AG10803 (cell line): ENCODE measurements at places on chromosomes 7 and 10.

- peak; percentile 18 for DNase-seq
Observed at GRCh38 chr10:133156674-133157579, 3.1 kb upstream of the KNDC1 start.

DNA sequence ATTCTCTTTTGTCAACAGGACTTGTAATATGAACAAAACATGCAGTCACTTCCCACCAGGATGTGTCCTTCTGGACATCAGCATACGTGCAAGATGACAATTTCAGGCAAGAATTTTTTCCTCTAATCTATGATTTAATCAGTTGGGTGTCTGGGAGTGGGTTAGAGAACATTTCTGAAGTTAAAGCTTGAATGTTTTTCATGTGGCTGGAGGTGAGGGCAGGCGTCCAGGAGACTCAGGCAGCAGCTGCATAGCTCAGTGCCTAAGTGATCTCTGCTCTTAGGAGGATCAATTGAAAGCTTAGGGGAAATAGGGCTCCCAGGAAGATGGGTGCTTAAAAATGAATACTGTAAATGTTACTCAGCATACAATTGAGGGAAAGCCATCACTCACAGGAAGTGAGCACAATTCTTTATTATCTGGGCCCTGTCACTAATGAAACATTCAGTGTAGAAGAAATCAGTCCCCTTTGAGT is 457.6 kb upstream of the KLF6 start:
- DNase-seq = peak; percentile 95

DNA sequence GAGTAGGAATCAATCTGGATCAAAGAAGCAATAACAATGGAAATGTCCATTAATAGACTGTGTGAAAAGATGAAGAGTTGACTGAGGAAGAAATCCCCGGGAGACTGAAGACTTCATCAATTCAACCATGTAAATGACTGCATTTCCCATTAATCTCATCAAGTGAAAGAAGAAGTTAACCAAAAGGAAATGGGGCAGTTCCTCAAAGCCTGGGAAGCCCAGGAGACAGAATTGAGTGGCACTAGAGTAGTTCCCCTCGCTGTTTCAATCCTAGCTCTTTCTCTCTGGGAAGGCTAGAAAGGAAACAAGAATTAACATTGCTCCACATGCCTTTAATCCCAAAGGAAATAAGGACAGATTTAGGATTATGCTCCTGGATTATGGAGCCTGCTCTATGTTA is 4.8 kb upstream of the OR6V1 start:
- no peak for DNase-seq

- DNase-seq = no peak
Observed at GRCh38 chr7:151410405-151411390, 860 bp upstream of the WDR86 start.

GRCh38 chr7:140677496-140677895 is 4.8 kb downstream of the ADCK2 start:
- DNase-seq = no peak

- DNase-seq = peak; percentile 70
Observed at GRCh38 chr7:40717242-40717641, 582.4 kb downstream of the SUGCT start.

GRCh38 chr7:116994611-116995010 is 41.3 kb downstream of the ST7 start:
- DNase-seq = no peak

DNA sequence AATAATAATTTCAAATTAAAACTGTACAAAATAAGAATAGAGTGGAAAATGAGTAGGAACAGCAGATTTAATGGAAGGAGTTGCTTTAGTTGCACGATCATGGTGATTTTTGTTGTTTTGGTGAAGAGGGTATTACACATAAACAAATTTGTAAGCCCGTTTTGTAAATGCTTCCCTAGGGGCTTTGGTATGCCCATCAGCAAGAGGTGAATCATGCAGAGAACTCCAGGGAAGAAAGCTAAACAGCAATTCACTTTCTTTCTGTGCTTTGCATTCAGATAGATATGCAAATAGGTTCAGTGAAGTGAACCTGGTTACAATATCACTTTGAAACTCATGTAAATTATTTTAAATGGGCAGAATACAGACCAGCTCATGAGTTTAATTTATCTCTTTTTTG is 422.2 kb upstream of the MTPN start:
- no peak for DNase-seq

- DNase-seq = no peak
Observed at GRCh38 chr7:151416112-151416940, 6.5 kb upstream of the WDR86 start.

GRCh38 chr7:26492816-26493215 is 201.2 kb downstream of the SNX10 start:
- no peak for DNase-seq

GRCh38 chr10:129861776-129862531 is 102.1 kb downstream of the EBF3 start:
- no peak for DNase-seq

- no peak for DNase-seq
Observed at GRCh38 chr10:43448742-43449141, 11.8 kb downstream of the ZNF487 start.

DNA sequence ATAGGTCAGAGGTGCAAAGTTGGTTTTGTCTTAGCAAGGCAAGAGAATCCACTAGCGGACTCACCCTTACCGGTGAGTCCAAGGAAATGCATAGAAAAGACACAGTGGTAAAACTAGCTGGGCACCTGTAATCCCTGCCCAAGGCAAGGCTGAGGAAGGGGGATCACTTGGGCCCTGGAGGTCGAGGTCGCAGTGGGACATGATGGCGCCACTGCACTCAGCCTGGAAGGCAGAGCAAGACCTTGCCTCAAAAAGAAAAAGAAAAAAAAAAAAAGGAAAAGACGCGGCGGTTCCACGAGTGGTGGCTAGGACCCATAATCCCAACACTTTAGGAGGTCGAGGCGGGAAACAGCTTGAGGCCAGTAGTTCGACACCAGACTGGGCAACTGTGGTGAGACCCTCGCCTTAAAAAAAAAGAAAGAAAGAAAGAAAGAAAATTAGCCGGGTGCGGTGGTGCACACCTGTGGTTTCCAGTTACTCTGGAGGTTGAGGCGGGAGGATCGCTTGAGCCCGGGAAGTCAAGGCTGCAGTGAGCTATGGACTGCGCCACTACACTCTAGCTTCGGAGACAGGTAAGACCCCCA is 820 bp upstream of the OTUD1 start:
- no peak for DNase-seq

DNA sequence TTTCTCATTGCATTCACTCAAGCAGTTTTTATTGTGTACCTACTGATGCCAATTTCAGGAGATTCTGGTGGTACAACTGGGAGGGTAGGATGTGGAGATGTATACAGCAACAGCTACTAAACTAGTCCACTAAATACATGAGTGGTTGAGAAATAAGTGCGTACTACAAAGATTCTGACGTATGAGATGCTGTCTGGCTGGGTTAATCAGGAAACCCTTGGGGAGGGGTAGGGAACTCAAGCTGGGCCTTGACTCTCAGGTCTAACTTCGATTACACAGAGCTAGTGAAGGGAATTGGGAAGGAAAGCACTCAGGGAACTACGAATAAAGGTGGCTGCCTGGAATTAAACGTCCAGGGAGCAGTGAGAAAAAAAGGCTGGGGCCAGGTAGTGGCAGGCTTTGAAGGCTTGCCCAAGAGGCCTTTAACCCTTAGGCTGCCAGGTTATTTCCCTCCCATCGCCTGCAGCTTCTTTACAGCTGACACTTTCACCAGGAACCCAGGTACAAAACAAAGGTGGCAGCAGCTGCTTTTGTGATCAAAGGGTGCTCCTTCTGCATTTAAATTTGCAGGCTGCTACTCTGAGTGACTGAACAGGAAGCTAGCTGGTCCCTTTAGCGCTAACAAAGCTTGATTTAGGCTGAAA is 3.2 kb downstream of the MMS19 start:
- peak; percentile 22 for DNase-seq

DNA sequence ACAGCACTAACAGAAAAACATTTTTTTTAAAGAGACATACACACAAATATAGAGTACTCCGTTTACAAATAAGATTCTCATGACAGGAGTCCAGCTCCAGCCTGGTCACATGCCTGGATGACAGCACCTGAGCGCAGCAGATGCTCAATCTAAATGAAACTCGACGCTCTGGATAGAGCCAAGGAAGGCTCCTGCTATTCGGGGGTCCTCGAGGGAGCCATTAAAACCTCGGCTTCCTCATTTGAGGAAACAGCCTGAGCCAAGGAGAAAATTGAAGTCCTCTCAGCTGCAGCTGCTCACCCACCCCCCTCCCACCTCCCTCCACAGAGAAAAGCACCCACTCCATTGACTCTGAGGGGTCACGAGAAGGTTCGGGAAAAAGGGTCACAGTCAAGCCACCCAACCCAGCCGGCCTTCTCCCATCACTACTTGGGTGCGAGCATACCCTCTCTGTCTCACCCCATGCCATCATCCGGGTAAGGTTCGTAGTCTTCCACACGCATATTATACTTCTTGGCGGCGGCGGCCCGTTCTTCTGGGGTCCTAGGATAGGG is 673 bp downstream of the NDUFB8 start:
- DNase-seq = no peak

GRCh38 chr10:124221356-124222317 is 128.2 kb upstream of the CHST15 start:
- no peak for DNase-seq

DNA sequence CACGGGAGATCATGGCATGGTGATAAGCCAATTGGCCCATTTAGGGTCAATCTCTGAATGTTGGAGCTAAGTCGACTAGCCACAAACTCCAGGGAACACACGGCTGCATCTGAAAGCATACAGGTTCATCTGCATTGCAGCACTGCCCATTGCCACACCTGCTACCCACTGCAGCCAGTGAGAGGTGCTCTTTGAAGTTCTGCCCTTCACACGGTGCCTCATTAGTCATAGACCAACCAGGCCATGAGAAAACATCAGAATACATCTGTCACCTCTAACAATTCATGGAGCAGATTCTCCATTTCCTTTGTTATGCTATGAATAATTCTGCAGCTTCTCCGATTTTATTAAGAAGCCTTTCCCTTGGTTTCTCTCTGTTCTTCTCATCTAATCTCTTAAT is 65.7 kb upstream of the FAM204A start:
- DNase-seq = no peak

GRCh38 chr10:69461243-69462025 is 10.2 kb downstream of the TSPAN15 start:
- no peak for DNase-seq

- peak; percentile 4 for DNase-seq
Observed at GRCh38 chr7:93779115-93779514, 111.4 kb downstream of the TFPI2 start.

DNA sequence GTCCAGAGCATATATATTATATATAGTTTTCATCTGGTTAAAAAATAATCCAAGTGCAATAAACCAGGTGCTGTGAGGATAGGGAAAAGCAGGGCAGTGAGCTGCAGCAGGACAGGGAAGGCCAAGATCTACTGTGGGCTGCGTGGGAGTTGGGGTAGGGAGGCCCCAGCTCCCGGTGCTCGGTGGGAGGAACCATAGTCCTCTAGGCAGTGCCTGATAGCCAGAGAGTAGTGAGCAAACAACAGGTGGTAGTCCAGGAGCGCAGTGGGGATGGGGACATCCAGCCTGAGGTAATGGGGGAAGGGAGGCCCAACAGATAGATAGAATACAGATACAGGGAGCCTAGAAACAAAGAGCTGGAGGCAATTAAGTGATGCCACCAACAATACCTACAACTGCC is 4.1 kb upstream of the BMPR1A start:
- no peak for DNase-seq

GRCh38 chr7:122886357-122887081 is at the start of gene CADPS2:
CADPS2 (minus strand) TSS chr7:122886460; CDS start chr7:122886337, 123 bp downstream.
- DNase-seq = peak; percentile 70

- peak; percentile 42 for DNase-seq
Observed at GRCh38 chr7:30240106-30240800, 44.1 kb upstream of the ZNRF2 start.

- DNase-seq = peak; percentile 37
Observed at GRCh38 chr10:78802431-78802830, 266.3 kb upstream of the ZMIZ1 start.

DNA sequence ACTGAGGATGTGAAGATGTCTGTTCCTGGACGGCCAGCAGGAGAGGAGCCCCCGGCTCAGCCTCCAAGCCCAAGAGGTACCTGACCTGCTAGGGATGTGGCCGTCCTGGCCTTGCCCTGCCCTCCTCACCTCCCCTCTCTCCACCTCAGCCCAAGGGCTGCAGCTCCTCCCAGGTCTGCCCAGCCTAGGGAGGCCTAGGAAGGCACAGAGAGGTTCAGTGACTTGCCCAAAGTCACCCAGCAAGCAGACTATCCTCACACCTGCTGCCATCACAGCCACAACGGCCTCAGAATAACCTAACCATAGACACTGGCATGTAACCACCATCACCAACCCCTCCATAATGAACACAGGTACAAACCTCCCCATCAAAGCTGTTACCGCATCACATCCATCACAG is 38.7 kb upstream of the LRRC18 start:
- no peak for DNase-seq

DNA sequence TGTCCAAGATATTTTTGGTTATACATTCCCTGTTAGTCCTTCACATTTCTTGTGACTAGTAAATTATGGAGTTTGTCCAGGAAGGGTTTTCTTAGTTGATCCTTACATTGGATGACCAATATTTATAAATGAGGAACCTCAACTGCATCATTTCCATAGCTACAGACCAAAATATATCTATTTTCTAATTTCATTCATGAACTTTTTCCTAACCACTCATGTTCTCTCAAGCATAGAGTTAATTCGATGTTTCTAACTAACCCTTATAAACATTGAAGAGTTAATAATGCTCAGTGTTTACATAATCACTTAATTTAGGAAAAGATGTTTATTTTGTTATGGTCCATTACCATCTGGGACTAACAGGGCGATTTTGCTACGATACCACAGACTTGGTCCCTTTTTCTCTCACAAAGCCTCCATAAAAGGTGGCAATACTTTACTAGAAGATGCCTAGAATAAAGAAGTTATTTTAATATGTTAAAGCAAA is 591.0 kb downstream of the MAGI2 start:
- no peak for DNase-seq

- DNase-seq = no peak
Observed at GRCh38 chr7:142717453-142717852, 31.8 kb upstream of the PRSS1 start.

DNA sequence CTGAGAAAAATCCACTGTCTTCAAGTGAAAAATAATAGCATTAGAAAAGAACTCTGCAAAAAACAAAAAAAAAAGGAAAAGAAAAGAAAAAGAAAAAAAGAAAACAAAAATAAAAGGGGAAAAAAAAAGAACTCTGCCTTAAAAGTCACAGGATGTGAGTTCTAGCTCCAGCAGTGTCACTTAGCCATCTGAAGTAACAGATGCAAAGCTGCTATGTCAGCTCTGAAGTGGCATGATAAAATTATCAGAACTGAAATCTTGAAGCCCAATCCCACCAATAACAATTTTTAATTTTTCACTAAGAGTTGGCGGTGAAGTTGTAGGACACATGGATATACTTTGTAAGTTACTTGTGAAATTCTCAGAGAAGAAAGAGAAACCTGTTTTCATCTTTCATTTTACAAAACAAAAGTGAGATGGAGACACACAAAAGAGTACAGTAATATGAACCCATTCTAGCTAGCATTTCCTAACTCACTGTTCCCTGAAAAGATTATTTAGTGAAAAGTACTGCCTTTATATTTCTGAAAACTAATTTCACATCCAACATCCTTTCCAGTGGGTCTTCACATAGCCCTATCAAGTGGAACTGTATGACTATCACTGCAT is 103.5 kb downstream of the ELAPOR2 start:
- DNase-seq = no peak

- no peak for DNase-seq
Observed at GRCh38 chr7:148967602-148968001, 60.7 kb downstream of the PDIA4 start.

GRCh38 chr10:132503581-132504421 is 33.8 kb upstream of the INPP5A start:
- DNase-seq = no peak
